ENCODE measurements at places on chromosomes 5 and 9.

GRCh38 chr9:134970719-134971118 lies 53.0 kb upstream of the FCN1 start:
- DNase-seq, result no peak

- DNase-seq, result no peak
These were observed 56.1 kb upstream of the PHYKPL start for GRCh38 chr5:178288401-178289368.

- DNase-seq, result no peak
These were observed 46.5 kb upstream of the ANGPTL2 start for GRCh38 chr9:127168756-127169574.

GRCh38 chr5:61823781-61824180 lies 482.2 kb upstream of the KIF2A start:
- DNase-seq, result no peak

- DNase-seq, result no peak
These were observed 271.9 kb upstream of the ST8SIA4 start for GRCh38 chr5:101174981-101175380.

GRCh38 chr5:157454273-157454672 lies 5.7 kb upstream of the NIPAL4 start:
- no peak for DNase-seq
